SW 1271 (cell line): ENCODE measurements at places on chromosomes 1 and 21.

DNA sequence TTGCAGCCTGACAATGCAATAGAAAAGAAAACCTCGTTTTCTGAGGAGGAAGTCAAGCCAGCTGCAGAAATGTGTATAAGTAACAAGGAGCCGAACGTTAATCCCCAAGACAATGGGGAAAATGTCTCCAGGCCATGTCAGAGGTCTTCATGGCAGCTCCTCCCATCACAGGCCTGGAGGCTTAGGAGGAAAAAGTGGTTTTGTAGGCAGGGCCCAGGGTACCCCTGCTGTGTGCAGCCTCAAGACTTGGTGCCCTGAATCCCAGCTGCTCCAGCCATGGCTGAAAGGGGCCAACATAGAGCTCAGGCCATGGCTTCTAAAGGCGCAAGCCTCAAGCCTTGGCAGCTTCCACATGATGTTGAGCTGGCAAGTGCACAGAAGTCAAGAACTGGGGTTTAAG, 78.0 kb upstream of the HOOK1 start:
- no peak for DNase-seq

DNA sequence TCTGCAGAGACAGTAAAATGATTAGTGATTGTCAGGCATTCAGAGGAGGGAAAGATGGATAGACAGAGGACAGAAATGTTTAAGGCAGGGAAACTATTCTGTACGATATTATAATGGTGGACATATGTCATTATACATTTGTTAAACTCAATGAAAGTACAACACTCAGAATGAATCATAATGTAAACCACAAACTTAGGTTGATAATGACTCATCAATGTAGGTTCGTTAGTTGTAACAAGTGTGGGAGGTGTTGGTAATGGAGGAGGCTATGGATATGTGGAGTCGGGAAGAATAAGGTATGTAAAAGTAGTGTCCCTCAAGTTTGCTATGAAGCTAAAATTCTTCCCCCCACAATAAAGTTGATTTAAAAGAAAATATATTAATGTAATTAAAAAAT, 455.0 kb downstream of the BRINP3 start:
- DNase-seq: no peak

- DNase-seq: no peak
Measured at GRCh38 chr1:33624261-33624990, 152.0 kb downstream of the ZSCAN20 start.

DNA sequence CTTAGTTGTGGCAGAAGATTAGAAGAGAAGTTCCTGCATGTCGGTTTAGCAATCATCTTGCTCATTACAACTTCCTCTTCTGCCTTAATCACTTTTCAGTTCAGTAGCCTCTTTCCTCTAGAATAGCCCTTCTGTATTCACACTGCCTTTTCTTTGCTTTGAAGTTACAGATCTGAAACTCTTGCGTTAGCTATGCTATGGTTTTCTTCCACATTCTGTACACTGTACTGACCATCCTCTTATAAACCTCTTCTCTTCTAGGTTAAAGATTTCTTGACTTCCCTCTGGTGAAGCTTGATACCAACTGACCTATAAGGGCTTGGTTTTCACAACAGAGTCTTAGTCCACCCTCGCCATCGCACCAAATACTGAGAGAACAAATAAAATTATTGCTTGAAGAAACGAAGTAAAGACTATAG, 35.0 kb downstream of the C21orf91 start:
- no peak for DNase-seq

DNA sequence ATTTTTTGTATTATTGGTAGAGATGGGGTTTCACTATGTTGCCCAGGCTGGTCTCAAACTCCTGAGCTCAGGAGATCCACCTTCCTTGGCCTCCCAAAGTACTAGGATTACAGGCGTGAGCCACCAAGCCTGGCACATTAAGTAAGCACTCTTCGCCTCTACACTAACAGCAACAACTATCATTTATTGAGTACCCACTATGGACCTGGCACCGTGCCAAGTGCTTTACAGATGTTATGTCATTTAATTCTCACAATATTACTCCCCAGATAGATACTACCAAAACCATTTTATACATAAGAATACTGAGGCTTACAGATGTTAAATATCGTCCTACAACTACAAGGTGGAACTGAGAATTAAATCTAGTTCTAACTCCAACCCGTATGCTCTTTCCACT, 50.1 kb downstream of the TUT4 start:
- DNase-seq: no peak
